ENCODE measurements at places on chromosomes 16 and 17.

DNA sequence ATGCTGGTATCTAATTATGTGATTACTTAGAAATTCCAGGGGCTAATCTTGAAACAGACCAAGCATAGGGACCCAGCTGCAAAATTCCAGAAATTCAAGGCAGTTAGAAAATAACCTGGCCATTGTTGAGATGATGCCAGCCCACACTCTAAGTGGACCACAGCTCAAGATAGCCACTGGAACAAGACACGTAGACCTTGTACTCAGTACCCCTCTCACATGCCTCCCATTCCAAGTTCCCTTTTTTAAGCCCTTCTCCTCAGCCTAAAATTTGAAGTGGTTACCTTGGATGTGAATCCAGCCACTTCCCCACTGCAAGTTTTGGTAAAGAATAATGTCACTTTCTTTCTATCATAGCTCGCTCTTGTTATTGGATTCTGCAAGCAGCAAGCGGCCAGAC lies 4.1 kb upstream of the ZNF19 start:
- no peak for DNase-seq

- DNase-seq = no peak
Measured at GRCh38 chr16:6663668-6664067, 669.0 kb upstream of the RBFOX1 start.

DNA sequence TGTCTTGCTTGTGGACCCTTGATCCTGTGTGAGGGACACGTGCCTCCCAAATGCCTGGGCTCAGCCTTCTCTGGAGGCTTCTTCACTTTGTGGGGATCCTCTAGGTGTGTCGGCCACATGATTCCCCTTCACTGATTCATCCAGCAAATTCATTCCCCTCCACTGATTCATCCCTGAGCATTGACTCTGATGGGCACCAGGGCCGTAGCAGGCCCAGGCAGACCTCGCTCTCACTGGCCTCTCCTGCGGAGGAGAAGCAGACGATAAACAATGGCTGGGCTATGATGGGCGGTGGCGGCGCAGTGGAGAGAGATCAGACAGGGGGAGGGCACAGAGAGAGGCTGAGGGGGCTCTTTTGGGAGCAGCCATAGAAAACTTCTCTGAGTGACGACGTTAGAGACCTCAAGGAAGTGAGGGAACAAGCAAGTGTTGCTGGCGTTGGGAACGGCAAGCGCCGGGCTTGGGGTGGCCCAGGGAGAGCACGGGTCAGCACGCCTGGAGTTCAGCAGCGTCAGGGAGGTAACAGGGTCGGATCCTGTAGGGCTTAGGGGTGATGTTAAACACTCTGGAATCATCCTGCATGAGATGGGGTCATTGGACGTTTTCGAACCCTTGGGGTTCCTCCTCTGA lies 17.5 kb upstream of the RPTOR start:
- DNase-seq = no peak

DNA sequence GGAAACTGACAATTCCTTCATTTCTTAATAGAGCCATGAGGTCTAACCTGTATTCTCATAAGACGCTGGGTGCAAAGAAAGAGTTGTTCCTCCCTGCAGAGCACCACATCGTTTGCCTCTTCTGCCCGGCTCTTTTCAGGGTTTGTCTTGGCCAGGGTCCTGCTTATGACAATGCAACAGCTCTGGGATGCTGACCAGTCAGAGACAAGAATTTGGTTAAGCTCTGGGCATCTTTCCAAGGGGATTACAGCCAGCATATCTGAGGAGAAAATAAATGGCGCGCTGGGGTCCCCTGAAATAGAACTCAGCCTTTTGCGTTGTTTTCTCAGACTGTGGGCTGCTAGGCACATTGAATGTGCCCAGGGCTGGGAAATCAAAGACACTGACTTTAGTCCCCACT lies 128.6 kb downstream of the SHISA6 start:
- DNase-seq = no peak

- no peak for DNase-seq
Measured at GRCh38 chr16:77918809-77919707, 103.3 kb upstream of the CLEC3A start.

DNA sequence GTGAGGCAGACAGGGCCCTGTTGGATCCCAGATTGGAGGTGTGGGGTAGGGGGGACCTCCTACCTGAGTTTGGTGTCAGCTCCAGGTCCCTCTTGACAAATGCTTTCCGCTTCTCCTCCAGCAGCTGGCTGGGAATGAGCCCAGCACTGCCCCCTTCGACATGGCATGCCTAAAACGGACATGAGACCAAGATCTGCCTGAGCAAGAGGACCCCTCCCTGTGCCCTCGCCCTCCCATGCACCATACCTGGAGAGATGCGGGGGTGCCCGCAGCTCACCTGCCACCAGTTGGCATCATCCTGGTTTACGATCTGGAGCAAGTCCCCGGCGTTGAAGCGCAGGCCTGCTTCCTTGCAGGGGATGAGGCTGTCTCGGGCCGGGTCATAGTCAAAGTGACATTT lies 26.2 kb downstream of the MPP2 start:
- DNase-seq = no peak

GRCh38 chr16:30139583-30140481 lies 16.8 kb upstream of the MAPK3 start:
- DNase-seq = no peak

DNA sequence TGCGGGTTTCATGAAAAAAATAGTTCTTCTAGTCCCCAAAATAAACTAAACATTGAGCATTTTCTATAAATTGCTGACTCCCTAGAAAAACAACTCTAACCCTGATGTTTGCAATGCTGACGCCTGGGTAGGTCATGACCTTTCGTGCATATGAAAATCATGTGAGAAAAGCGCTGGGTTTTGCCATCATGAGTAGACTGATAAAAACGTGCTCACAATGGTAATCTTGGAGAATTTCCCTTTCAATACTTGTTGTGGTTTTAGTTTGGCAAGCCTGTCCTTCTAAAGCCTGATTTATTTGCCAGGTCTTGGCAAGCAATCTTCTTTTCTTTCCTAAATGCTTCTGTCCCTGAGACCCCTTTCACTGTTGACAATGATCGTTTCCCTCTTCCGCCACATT lies 4.0 kb upstream of the CLEC10A start:
- no peak for DNase-seq

GRCh38 chr16:81888520-81889394 lies 109.7 kb downstream of the PLCG2 start:
- no peak for DNase-seq

- DNase-seq = peak; percentile 53
Measured at GRCh38 chr17:62627904-62628633, 599 bp downstream of the MRC2 start.

- DNase-seq = no peak
Measured at GRCh38 chr16:12903407-12904328, 2.3 kb downstream of the SHISA9 start.

- no peak for DNase-seq
Measured at GRCh38 chr16:761625-762513, 1.3 kb downstream of the MSLN start.

DNA sequence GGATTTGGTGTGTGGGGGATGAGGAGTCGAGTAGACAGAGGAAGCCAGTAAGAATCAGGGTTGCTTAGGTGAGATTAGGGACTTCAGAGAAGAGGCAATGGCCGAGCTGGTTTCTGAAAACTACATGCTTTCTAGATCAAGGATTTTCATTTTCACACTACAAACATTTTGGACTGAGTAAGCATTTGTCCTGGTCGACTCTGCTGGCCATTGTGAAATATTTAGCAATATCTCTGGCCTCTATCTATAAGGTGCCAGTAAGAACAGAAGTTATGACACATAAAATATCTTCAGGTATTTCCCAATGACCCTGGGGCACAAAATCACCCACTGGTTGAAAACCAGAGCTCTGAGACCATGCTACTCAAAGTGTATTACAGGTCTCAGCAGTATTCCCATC lies 1275.1 kb upstream of the CDH8 start:
- no peak for DNase-seq

DNA sequence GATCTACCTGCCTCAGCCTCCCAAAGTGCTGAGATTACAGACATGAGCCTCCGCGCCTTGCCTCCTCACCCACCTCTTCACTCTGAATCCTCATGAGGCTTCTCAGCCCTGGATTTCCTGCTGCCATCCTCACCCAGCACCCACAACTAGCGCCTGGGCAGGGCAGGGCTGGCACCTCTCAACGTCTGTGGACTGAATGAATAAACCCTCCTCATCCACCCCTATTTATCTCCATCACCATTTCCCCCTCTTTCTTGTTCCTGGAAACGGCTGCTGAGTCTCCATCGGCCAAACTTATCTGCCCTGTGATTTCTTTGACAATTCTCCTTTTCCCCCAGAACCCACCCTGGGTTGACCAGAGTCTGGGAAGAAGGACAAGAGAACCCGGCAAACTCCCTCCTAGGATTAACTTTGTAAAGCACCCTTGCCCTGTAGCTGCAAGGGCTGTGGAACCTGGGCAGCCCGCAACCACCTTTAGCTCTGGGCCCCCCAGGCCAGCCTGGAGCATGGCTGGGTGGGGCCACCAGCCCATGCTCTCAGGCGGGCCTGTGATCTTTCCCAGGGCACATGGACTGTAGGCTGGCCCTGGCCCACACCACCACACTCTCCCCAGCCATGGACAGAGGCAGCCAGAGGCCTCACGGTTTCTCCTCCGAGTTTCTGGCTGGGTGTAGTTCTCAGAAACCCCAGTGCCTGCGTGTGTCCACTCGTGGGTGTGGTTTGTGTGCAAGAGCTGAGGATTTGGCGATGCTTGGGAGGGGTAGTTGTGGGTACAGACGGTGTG lies 2.4 kb downstream of the SPN start:
- no peak for DNase-seq

DNA sequence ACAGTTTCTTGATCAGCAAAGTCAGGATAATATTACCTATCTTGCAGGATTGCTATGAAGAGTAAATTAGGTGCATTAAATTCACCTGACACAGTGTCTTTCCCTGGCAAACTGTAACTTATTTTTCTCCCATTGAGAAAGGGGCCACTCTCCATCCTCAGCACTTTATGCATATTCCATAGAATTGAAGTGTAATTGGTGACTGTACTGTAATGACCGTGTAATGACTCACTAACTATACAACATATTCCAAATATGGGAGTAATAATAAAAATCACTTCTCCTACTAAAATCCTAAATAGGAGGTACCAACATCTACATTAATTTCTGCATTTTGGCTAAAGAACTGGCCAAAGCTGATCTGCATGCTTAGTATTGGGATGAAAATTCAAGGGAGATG lies 141.9 kb upstream of the NOG start:
- DNase-seq = no peak

- no peak for DNase-seq
Measured at GRCh38 chr16:23949630-23950290, 114.0 kb downstream of the PRKCB start.

DNA sequence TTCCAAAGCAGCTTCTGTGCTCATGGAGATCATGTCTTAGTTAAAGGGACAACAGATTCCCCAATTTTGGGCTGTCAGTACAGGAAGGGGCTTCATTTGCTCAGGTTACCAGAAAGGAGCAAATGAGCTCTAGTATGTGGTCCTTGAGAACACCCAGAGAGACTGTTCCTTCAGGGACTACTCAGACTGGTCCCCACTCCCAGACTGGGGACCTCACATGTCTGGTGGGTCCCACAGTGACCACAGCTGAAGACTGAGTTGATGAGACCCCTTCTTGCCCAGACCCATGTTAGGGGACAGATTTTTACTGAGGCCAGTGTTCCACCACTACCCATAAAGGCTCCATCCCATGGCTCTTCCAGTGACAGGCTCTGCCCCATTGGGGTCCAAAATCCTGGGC lies 1695.2 kb downstream of the TP53TG3F start:
- DNase-seq = no peak

- DNase-seq = no peak
Measured at GRCh38 chr17:49621946-49622529, 46.4 kb downstream of the NXPH3 start.

- DNase-seq = no peak
Measured at GRCh38 chr17:73224663-73225305, 31.9 kb downstream of the COG1 start.

- DNase-seq = no peak
Measured at GRCh38 chr16:2206780-2207433, 1.7 kb downstream of the MLST8 start.

Measured in GM13977 (cell line).